ENCODE measurements at places on chromosomes 13 and 19. TPM values are rescaled to one million over a fixed set of nuclear protein-coding genes. Genes with fewer than 3 reads are reported as not detected.

The C5AR2 gene
- total RNA-seq = 3.0 TPM

GRCh38 chr19:3768015-3768747, 3.8 kb downstream of the RAX2 start:
- DNase-seq = no peak
- peaks cover 40% of the 10 kb centered on the region for H3K36me3 ChIP-seq
- no peaks in the 10 kb centered on the region for H3K27me3 ChIP-seq
- H3K4me1 ChIP-seq = peaks cover 3% of the 10 kb centered on the region
- no peak overlapping the region for H3K27ac ChIP-seq
- H3K4me3 ChIP-seq = no peak overlapping the region

DNA sequence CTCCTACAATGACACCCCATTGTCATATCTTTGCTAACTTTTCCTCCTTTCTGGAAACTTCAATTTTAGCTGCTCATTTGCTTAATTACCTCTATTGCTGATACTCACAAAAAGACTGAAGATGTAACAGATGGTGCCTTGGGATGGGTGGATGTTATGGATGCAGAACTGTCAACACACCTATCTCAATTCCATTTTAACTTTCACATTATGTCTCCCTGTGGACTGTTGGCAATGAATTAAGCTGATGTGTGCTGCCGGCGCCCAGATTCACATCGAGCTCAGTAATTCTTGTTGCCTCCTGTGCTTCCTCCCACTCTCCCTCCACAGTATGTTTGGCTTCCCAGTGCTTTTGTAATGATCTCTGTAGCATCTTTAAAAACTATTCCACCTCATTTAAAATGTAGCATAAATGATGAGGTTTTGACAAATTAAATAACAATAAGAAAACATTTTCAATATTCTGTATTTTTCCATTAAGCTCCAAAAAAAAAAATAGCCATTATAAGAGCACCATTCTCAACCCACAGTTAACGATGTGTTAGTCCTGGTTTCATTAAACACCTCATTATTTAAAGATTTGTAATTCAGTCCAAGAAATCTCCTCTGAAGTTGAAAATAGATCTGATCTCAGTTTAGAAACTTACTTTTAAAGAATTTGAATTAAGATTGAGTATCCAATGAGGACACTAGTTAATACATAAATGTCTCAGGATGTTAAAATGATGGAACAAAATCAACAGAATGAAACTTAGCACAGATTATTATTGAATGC, 99.9 kb upstream of the FAM216B start:
- H3K4me3 ChIP-seq = no peak overlapping the region
- H3K27ac ChIP-seq = no peak overlapping the region
- peaks cover 3% of the 10 kb centered on the region for H3K4me1 ChIP-seq
- H3K36me3 ChIP-seq = no peaks in the 10 kb centered on the region
- H3K27me3 ChIP-seq = no peaks in the 10 kb centered on the region
- DNase-seq = no peak

DNA sequence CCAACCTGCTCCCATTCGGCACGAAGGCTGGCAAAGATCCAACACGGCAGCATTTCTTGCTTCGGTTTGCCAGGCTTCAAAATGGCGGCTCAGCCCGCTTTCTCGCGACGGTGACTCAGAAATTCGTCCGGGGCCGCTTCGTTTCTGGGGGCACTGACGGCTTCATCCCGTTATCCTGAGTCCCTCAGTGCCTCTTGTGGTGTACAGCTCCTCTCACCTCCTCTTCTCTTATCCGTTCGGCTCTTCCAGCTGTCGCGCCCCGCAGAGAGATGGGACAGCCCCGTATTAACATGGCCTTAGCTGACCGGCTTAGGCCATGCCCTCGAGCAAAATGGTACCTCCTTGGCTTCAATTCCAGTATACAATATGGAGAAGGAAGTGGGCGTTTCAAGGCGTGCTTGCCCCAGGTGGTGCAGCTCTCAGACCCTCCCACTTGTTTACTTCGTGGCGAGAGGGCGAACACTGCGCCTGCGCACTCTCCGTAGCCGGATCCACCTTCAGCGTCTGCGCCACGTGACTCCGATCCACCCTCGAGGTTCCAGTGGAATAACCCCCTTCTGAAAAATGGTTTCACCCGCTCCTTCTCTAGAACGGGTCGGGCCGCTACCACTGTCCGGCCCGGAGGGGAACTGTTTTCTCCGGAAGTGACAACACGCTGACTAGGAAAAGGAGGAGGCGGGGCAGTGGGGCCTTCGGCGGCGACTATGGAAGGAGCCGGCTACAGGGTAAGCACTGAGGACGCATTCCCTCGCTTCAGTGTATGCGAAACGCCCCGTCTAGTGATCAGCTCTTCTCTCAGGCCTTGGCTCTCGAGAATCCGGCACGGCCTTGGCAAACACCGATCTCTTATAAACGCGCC, at the start of the genes AKT1S1 and TBC1D17:
Gene AKT1S1, minus strand, starts transcription at position 336 of the 859 bp plus-strand sequence. CDS start 4,060 bp downstream, outside the sequence.
Gene TBC1D17, plus strand, starts transcription at position 683 of the 859 bp plus-strand sequence. Its CDS starts 22 bp downstream, at position 705.
- H3K27ac ChIP-seq = peak within 1 kb of the TSS; percentile 96
- H3K27me3 ChIP-seq = no peaks in the 10 kb centered on the region
- H3K4me1 ChIP-seq = peaks cover 13% of the 10 kb centered on the region
- H3K4me3 ChIP-seq = peak within 1 kb of the TSS; percentile 98
- peak; percentile 99 for DNase-seq
- H3K36me3 ChIP-seq = peaks cover 2% of the 10 kb centered on the region

GRCh38 chr19:12331211-12331941, 2.1 kb downstream of the ZNF563 start:
- no peaks in the 10 kb centered on the region for H3K36me3 ChIP-seq
- H3K4me1 ChIP-seq = peaks cover 29% of the 10 kb centered on the region
- no peaks in the 10 kb centered on the region for H3K27me3 ChIP-seq

- H3K4me3 ChIP-seq = no peak overlapping the region
- H3K27ac ChIP-seq = no peak overlapping the region
- H3K4me1 ChIP-seq = no peaks in the 10 kb centered on the region
- H3K36me3 ChIP-seq = no peaks in the 10 kb centered on the region
Measured at GRCh38 chr13:73593199-73593765, 534.5 kb downstream of the KLF5 start.

DNA sequence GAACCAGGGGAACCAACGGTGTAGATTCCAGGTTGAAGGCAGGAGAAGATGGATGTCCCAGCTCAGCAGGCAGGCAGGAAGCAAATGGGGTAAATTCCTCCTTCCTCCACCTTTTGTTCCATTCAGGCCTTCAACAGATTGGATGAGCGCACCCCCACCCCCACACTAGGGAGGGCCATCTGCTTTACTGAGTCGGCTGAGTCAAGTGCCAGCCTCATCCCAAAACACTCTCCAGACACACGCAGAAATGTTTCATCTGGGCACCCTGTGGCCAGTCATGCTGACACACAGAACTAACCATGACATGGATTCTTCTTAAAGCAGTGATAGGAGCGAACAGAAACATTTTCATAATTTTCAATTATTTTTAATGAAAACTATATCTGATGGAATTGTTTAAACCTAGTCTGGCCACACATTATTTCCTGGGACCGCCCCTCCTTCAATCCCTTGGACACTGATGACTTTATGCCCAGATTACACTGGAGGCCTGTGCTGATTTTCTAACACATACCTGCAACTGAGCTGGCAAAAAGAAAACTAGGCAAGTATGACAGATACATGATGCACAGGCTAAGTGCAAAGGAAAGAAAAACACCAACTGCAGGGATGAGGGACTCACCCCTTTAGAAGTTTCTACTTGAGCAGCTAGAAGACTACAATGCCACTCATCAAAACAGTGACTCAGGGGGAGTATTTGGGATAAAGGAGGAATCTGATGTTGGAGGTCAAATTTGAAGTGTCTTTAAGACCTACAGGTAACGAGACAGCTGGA, 154.2 kb downstream of the TNFRSF19 start:
- H3K27me3 ChIP-seq = no peaks in the 10 kb centered on the region
- H3K36me3 ChIP-seq = peaks cover 9% of the 10 kb centered on the region
- H3K27ac ChIP-seq = no peak overlapping the region
- no peak for DNase-seq
- H3K4me1 ChIP-seq = peaks cover 15% of the 10 kb centered on the region

DNA sequence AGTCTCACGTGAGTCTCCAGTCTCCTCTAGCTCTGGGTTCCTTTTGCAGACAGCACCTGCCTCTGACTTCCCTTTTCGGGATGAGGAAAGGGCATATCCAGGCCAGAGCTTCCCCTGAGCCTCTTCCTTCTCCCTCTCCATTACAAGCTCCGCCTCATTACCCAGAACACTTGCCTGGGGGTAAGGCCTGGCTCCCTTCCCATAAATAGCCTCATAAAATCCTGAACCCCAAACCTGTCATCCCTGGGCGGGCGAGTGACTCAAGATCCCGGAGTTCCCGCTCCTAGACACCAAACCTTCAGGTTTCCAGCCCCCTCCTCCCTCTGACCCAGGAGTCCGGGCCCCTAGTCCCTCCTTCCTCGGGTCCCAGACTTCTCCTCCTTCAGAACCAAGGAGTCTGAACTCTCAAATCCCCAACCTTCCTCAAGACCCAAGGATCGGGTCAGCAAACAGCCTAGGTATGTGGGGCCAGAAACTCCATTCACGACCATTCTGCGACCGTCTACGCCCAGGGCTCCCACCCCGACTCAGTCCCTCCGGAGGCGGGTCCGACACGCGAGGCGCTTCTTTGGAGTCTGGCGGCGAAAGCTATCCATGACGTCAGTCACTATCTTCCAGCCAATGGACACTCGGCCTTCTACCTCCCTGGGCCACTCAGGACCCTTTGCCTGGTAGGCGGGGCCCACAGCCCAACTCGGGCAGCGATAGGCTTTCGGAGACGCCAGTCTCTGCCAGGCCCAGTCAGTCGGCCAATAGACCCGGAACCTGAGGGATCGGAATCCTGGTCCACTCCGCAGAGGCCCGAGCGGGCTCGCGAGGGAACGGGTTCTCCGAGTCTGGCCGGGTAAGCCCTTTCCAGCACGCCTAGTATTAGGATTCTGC, 6.5 kb upstream of the CNFN start:
- H3K4me3 ChIP-seq = peak overlapping the region; percentile 55
- no peaks in the 10 kb centered on the region for H3K27me3 ChIP-seq
- H3K36me3 ChIP-seq = no peaks in the 10 kb centered on the region
- peaks cover 14% of the 10 kb centered on the region for H3K4me1 ChIP-seq

DNA sequence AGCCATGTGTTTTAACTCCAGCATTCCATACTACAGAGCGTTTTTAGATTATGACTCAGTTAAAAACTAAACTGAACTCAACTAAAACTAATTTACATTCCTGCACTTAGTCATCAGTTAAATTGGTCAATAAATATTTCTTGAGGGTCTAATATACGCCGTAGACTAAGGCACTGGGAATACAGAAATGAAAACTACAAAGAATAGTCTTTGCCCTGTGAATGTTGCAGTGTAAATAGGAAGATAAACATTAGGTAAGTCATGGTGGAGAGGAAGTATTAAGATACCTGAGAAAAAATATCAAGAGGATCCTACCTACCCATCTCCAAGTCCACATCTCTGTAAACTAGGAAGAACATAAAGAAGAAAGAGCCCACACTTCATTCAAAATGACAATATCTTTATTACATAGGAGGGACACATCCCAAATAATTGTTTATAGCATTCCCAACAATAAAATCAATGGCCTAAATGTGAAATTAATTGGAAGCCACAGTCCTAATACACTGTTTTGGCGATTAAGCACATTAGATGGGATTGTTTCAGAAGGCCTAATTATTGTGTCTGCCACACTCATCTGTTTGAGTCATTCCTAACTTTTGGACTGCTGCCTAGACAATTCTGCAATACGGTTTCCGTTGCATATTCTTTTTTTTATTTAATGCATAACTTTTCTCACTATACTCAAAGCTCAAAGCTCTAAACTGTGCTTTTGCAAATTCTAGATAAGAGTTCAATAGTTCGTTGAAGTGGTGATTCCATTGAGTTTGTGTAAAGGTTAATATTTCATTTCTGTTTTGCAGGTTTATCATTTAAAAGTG, 52.9 kb downstream of the MBNL2 start:
- H3K4me1 ChIP-seq = peaks cover 42% of the 10 kb centered on the region
- peaks cover 24% of the 10 kb centered on the region for H3K36me3 ChIP-seq
- H3K4me3 ChIP-seq = no peak overlapping the region
- H3K27ac ChIP-seq = peak overlapping the region; percentile 57
- H3K27me3 ChIP-seq = no peaks in the 10 kb centered on the region

All from heart left ventricle (tissue), 16 donors.